T-helper 17 cell (primary cell): ENCODE measurements at places on chromosomes 4 and X. TPM values are rescaled to one million over a fixed set of nuclear protein-coding genes. Genes with fewer than 3 reads are reported as not detected.

DNA sequence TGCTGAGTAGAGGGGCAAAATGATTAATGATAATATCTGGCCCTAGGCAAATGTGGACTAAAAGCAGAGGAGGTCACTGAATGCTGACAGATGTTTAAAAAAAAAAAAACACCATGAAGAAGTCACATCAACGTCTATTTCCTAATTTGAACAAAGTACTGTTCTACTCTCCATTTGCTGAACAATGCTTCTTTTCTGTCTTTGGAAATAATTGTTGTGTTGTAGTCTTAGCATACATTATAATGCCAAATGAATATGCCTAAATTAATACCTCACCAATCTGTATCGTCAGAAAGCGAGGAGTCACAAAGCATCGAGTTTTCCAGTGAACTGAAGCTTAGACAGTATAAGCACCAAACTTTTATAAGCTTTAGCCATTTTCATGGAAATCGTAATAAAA lies 140.9 kb upstream of the JADE1 start:
- no peak for DNase-seq

DNA sequence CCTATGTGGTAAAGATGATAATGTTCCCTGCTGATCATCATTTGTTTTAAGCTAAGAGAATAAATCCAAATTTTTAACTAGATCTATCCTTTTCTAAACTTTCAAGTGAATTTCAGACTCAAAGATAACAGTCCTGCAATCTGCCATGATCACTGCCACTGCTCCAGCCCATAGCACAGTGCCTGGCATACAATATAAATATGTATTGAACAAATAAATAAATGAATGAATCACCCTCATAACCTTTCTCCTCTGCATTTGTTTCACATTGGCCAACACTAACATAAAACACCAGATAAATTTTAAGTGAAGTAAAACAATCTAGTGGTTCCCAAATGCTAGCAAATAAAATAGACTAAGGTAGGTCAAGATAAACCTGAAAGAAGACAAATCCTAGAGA lies 439.0 kb downstream of the GPM6A start:
- DNase-seq: no peak

DNA sequence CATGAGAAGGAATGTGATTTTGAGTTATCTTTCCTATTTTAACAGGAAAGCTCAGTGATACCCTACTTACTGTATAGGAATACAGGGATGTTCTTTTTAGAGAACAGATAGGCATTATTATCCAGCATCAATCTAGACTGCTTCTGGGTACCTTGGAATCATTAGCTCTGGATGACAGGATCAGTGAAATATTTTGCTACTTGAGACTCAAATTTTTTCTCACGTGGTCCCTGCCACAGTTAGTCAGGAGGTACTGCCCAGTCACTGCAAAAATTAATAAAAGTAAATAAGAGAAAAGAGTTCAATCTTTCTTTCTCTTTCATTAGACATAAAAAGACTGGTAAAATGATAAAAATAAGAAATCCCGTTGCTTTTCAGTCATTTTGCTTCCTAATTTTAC lies 5.5 kb downstream of the ZNF827 start:
- DNase-seq: no peak

GRCh38 chr4:143025081-143025704 lies 159.5 kb upstream of the USP38 start:
- no peak for DNase-seq

The ATP1B4 gene
- total RNA-seq: not detected

- DNase-seq: no peak
These were observed 99.2 kb downstream of the DOCK11 start for GRCh38 chrX:118594697-118595420.

GRCh38 chr4:165635951-165636350 lies 237.1 kb upstream of the TLL1 start:
- no peak for DNase-seq

The TAF7L gene
- total RNA-seq: not detected

DNA sequence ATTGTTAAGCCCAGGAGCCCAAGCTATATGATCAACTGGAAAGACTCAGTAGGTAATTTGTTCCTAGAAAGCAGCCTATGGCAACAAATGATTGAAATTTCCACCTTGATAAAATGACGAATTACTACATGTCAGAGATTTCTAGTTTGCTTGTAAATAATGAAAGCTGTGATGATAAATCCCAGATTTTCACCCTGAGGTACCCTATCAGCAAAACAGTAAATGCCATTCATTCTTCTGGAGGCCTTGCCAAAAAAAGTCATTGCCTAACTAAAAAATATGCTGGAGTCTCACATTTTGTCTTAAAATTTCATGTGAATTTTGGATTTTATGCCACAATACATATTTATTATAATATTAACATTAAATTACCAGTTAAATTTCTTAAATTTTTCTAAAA lies 71.3 kb downstream of the PPEF2 start:
- no peak for DNase-seq

- no peak for DNase-seq
These were observed 89.3 kb downstream of the DDIT4L start for GRCh38 chr4:100100985-100101384.

GRCh38 chrX:119503484-119503861 lies 35.2 kb downstream of the SLC25A5 start:
- DNase-seq: no peak
